Mammary epithelial cell (primary cell): ENCODE measurements at places on chromosomes 2 and 18. TPM values are rescaled to one million over a fixed set of nuclear protein-coding genes. Genes with fewer than 3 reads are reported as not detected.

Gene ERMN
- not detected in 2 replicates for total RNA-seq

Gene CIAO1
- total RNA-seq = 64.5 TPM in 2 replicates

Gene PROKR1
- not detected in 2 replicates for total RNA-seq

Gene PSD4
- 23.8 TPM for total RNA-seq

Gene LIMS1
- total RNA-seq = 108 TPM

Gene ICA1L
- 8.7 and 10.7 TPM in 2 replicates for total RNA-seq

Gene NYAP2
- not detected in 2 replicates for total RNA-seq

Gene VAPA
- 199 TPM for total RNA-seq

Gene SLC14A1
- under 0.01 TPM for total RNA-seq

Gene BUB1
- total RNA-seq = 2.7 TPM

Gene REG3A
- not detected for total RNA-seq

Gene CD8B
- not detected for total RNA-seq

Gene SIGLEC15
- total RNA-seq = 0.17 TPM

Gene HSPD1
- total RNA-seq = 350 and 539 TPM in 2 replicates

Gene TRABD2A
- total RNA-seq = 20.7 TPM
